ENCODE measurements at places on chromosomes 2 and 18. TPM values are rescaled to one million over a fixed set of nuclear protein-coding genes. Genes with fewer than 3 reads are reported as not detected.
A peak's percentile ranks its signal among the peaks of the same experiment; 100 is the strongest.

- H3K4me1 ChIP-seq: no peaks in the 10 kb centered on the region
- no peaks in the 10 kb centered on the region for H3K36me3 ChIP-seq
- peak; percentile 93 for DNase-seq
- no peak overlapping the region for H3K4me3 ChIP-seq
- H3K27me3 ChIP-seq: no peaks in the 10 kb centered on the region
Observed at GRCh38 chr2:221999717-222000116, 299.1 kb downstream of the PAX3 start.

The EDAR gene
- total RNA-seq: not detected

- DNase-seq: no peak
- peaks cover 5% of the 10 kb centered on the region for H3K4me1 ChIP-seq
- no peak overlapping the region for H3K4me3 ChIP-seq
- no peaks in the 10 kb centered on the region for H3K27me3 ChIP-seq
Observed at GRCh38 chr2:12044857-12045256, 298.4 kb downstream of the LPIN1 start.

The ADGRF3 gene
- total RNA-seq: not detected

- no peaks in the 10 kb centered on the region for H3K27me3 ChIP-seq
- no peak overlapping the region for H3K27ac ChIP-seq
- H3K4me3 ChIP-seq: no peak overlapping the region
- no peaks in the 10 kb centered on the region for H3K36me3 ChIP-seq
Observed at GRCh38 chr18:78865771-78866310, 113.8 kb upstream of the SALL3 start.

The GPAT2 gene
- total RNA-seq: 3.9 TPM

- H3K4me3 ChIP-seq: no peak overlapping the region
- no peaks in the 10 kb centered on the region for H3K36me3 ChIP-seq
- no peaks in the 10 kb centered on the region for H3K27me3 ChIP-seq
- H3K4me1 ChIP-seq: no peaks in the 10 kb centered on the region
Observed at GRCh38 chr2:95323347-95324155, 26.4 kb downstream of the KCNIP3 start.

DNA sequence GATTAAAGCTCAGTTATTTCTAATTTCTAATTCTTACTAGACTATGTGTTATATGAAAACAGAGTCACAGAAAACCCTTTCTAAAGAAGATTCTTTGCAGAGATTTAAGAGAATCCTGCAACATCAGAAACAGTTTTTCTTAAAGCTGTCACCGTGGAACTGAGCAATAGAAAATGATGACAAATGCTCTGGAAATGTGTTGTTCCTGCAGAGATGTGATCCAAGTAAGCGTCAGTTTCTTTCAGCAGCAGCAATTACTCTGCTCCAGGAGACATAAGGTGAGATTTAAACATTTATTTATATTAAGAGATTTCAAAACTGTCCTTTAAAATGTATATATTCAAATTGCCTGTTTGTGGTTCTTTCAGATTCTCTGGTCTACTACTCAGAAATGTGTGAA lies 350.5 kb upstream of the NETO1 start:
- H3K27ac ChIP-seq: no peak overlapping the region
- no peak overlapping the region for H3K4me3 ChIP-seq
- DNase-seq: no peak
- H3K4me1 ChIP-seq: no peaks in the 10 kb centered on the region

- H3K27me3 ChIP-seq: no peaks in the 10 kb centered on the region
- H3K4me1 ChIP-seq: no peaks in the 10 kb centered on the region
- peaks cover 3% of the 10 kb centered on the region for H3K36me3 ChIP-seq
- H3K27ac ChIP-seq: no peak overlapping the region
Observed at GRCh38 chr18:48583573-48583972, 44.7 kb downstream of the CTIF start.

The ITGA4 gene
- 57.5 TPM for total RNA-seq

- H3K27me3 ChIP-seq: no peaks in the 10 kb centered on the region
- no peak overlapping the region for H3K27ac ChIP-seq
- DNase-seq: no peak
- no peaks in the 10 kb centered on the region for H3K4me1 ChIP-seq
- no peak overlapping the region for H3K4me3 ChIP-seq
- H3K36me3 ChIP-seq: no peaks in the 10 kb centered on the region
Observed at GRCh38 chr2:28433935-28434599, 41.4 kb downstream of the FOSL2 start.

DNA sequence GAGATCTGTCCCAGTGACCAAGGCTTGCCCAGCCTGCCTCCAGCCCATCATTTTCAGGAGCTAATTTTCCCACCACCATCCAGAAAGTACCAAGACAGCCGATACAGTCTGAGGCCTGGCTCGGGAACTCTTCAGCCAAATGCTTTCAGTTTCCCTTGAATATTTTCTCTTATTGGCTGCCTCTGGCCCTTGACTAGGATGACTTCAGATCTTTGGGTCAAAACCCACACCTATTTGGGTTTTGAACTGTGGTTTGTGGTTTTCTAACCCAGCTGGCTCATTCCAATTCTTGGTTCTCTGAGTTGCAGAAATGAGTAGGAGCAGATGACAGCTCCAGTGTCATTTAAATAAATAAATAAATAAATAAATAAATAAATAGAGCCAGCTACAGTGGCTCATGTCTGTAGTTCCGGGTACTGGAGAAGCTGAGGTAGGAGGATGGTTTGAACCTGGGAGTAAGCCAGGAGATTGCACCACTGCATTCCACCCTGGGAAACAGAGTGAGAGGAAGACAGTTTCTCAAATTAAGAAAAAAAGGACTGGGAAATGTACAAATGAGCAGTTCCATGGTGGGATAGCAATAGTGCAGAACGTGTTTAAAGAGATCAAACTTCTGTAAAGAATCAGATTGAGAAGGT lies 465.0 kb upstream of the SOX11 start:
- no peaks in the 10 kb centered on the region for H3K36me3 ChIP-seq
- H3K27me3 ChIP-seq: no peaks in the 10 kb centered on the region
- no peaks in the 10 kb centered on the region for H3K4me1 ChIP-seq
- no peak overlapping the region for H3K4me3 ChIP-seq
- peak; percentile 22 for DNase-seq
- H3K27ac ChIP-seq: no peak overlapping the region

The TMEM169 gene
- total RNA-seq: 0.26 TPM

- H3K36me3 ChIP-seq: no peaks in the 10 kb centered on the region
- no peaks in the 10 kb centered on the region for H3K27me3 ChIP-seq
- DNase-seq: peak; percentile 68
- no peaks in the 10 kb centered on the region for H3K4me1 ChIP-seq
Observed at GRCh38 chr2:100197631-100198153, 55.3 kb upstream of the AFF3 start.

GRCh38 chr18:3560755-3561154 lies 110.8 kb downstream of the TGIF1 start:
- no peaks in the 10 kb centered on the region for H3K27me3 ChIP-seq
- H3K4me3 ChIP-seq: no peak overlapping the region
- DNase-seq: no peak
- no peaks in the 10 kb centered on the region for H3K4me1 ChIP-seq
- no peaks in the 10 kb centered on the region for H3K36me3 ChIP-seq

GRCh38 chr2:23772056-23772455 lies 154.9 kb downstream of the ATAD2B start:
- no peak overlapping the region for H3K27ac ChIP-seq
- no peak overlapping the region for H3K4me3 ChIP-seq
- DNase-seq: no peak
- no peaks in the 10 kb centered on the region for H3K27me3 ChIP-seq

The CFC1 gene
- not detected for total RNA-seq

- H3K4me1 ChIP-seq: no peaks in the 10 kb centered on the region
- H3K27ac ChIP-seq: no peak overlapping the region
- peaks cover 8% of the 10 kb centered on the region for H3K27me3 ChIP-seq
- peak; percentile 7 for DNase-seq
- H3K36me3 ChIP-seq: no peaks in the 10 kb centered on the region
Observed at GRCh38 chr2:176562359-176563078, 293.3 kb downstream of the MTX2 start.

The ABCG8 gene
- total RNA-seq: not detected

- H3K27me3 ChIP-seq: no peaks in the 10 kb centered on the region
- no peaks in the 10 kb centered on the region for H3K36me3 ChIP-seq
- no peak overlapping the region for H3K4me3 ChIP-seq
- H3K27ac ChIP-seq: no peak overlapping the region
Observed at GRCh38 chr2:104746299-104746698, 107.6 kb upstream of the POU3F3 start.

The LIPT1 gene
- 10.5 TPM for total RNA-seq

DNA sequence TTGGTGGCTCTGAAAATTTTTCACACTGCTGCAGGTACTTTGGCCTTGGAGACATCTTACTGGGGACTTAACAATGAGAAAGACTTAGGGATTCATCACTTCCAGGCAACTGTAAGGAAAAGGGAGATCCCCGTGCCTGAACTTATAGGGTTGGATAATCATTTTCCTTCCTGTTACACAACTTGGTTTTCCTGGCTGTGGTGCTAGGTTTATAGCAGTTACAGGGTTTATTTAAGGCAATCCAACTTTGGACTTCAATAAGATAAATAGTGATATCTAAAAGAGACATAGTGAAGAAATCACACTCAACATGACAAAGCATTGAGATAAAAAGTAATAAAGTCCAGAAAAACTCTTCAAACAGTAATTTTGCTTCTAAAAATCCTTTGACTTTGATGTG lies 70.2 kb upstream of the RAPH1 start:
- no peak overlapping the region for H3K27ac ChIP-seq
- no peaks in the 10 kb centered on the region for H3K27me3 ChIP-seq
- H3K36me3 ChIP-seq: no peaks in the 10 kb centered on the region
- no peaks in the 10 kb centered on the region for H3K4me1 ChIP-seq

DNA sequence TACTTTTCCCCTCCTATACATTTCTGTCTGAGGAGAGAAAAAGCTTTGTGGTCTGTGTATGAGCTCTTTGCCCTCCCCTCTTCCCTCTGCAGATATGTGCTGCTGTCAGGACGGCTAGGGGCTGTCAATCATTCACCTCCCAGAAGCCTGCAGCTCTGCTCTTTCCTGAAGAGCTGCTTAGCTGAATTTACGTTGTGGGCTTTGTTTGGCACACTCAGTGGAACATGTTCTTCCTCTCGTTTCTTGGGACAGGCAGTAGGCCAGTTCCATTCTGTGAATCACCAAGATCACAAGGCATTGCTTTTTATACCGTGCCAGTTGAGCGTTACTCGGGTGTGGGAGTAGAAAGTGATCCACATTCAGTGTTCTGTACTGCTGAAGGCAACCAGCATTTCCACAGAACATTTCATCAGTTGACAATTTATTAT lies 136.7 kb downstream of the LAMA3 start:
- peak; percentile 85 for DNase-seq
- H3K4me1 ChIP-seq: no peaks in the 10 kb centered on the region
- H3K4me3 ChIP-seq: no peak overlapping the region
- no peak overlapping the region for H3K27ac ChIP-seq

DNA sequence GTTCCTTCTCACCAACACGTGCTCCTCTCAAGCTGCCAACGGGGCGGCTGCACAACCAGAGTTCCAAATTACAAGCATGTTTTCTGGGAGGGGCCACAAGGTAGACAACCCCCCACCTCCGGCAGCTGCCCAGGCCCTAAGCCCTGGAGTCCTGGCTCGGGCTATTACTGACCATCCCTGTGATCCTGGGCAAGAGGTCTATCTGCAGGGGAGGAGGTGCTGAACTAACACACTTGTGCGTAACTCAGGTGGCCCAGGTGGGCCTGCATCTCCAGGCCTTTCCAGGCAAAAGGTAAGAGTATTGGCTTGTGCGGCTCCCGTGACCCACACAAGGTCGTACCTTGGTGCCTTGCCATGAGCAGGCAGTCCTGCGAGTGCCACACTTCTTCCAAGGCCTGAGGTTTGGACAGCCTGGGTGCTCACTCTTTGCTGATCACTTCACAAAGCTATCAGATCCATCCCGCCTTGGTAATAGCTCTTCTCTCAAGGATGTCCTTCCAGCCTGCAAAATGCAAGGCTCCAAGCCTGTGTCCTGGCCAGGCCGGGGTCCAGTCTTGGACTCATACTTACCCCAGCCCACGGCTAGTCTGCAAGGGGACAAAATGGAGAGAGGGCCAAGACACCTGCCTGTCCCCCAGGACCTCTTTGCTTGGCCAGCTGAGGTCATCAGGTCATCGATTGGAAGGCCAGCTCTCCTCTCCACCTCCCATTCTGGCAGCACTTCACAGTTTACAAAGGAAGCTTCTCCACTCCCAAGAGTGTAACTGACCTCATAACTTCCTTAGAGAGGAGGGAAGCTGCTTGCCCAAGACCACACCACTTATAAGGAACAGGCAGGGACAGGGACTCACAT lies 33.9 kb downstream of the ADRA2B start:
- no peak overlapping the region for H3K4me3 ChIP-seq
- H3K36me3 ChIP-seq: no peaks in the 10 kb centered on the region

DNA sequence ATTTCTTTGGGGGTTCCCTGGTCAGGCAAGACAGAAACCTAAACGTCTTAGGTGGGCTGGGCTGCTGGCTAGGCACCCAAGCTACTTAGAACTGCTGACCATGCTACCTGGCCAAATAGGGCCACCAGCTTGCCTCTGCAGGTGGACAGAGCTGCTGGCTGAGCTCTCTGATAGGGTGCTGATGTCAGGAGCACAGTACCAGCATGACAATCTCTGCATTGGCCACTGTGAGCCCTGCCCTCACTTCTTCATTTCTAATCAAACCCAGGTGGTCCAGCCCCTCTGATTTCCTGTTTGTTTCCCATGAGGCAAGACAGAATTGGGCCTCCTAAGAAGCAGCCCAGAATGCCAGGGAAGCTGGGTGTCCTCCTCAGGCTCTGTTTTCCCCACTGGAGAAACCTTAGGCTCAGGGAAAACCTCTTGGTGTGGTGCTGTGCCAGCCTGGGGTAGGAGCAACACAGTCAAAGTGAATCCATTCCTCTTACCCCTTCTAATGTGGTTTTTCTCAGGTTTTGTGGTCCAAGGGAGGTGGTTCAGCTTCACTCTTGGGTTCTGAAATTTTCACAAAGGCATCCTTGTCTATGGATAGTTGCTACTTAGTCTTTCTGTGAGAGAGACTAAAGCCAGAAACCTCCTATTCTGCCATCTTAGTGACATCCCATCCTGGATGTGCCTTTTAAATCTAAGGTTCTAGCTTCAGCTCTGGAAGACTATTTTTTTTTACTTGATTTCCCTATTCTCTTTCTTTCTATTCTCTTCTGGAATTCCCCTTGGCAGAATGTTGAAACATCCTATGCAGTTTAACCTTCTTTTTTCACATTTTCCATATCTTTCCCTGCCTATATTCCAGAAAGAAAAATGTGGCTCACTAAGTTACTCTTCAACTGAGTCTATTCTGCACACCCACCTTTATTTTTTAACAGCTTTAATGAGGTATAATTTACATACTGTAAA lies 15.2 kb downstream of the SP100 start:
- peaks cover 3% of the 10 kb centered on the region for H3K4me1 ChIP-seq
- H3K4me3 ChIP-seq: no peak overlapping the region
- H3K27me3 ChIP-seq: no peaks in the 10 kb centered on the region
- no peak for DNase-seq

The AQP12A gene
- total RNA-seq: not detected

- no peaks in the 10 kb centered on the region for H3K4me1 ChIP-seq
- DNase-seq: no peak
- H3K4me3 ChIP-seq: no peak overlapping the region
- H3K27ac ChIP-seq: no peak overlapping the region
Observed at GRCh38 chr18:38698088-38698487, 1132.5 kb upstream of the CELF4 start.

- no peaks in the 10 kb centered on the region for H3K27me3 ChIP-seq
- H3K4me3 ChIP-seq: peak overlapping the region; percentile 31
- no peaks in the 10 kb centered on the region for H3K36me3 ChIP-seq
- H3K27ac ChIP-seq: no peak overlapping the region
Observed at GRCh38 chr2:20013126-20013849, 820 bp upstream of the MATN3 start.

GRCh38 chr2:187644981-187645380 lies 90.7 kb upstream of the TFPI start:
- H3K36me3 ChIP-seq: no peaks in the 10 kb centered on the region
- H3K4me3 ChIP-seq: no peak overlapping the region
- H3K27me3 ChIP-seq: no peaks in the 10 kb centered on the region
- no peak for DNase-seq
